WTC11 (cell line): ENCODE measurements at places on chromosomes 1 and 21. TPM values are rescaled to one million over a fixed set of nuclear protein-coding genes. Genes with fewer than 3 reads are reported as not detected.
A peak's percentile ranks its signal among the peaks of the same experiment; 100 is the strongest.

- no peak for DNase-seq
Observed at GRCh38 chr21:15552914-15553494, 176.8 kb upstream of the USP25 start.

- DNase-seq, result no peak
Observed at GRCh38 chr1:160328184-160328583, 14.9 kb downstream of the COPA start.

Gene WDR64
- total RNA-seq, result not detected in 3 replicates

Gene SRGAP2C
- 50.2 to 67.6 TPM (median 53.9 TPM) in 3 replicates for total RNA-seq

DNA sequence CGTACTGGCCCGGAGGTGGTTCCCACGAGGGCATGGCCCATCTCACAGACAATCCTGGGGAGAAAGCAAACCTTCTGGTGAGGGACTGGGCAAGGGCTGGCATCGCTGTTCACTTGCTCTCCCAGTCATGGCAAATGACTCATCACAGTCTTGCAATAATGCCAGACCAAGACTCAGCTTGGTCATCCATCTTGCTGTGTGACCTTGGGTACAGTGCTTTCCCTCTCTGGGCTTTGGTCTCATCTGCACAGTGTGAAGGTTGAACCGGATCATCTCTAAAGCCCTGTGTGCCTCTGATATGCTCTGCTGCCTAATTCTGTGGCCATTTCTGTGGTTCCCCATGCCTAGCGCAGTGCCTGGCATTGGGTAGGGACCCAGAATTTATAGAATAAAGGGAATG lies 143.6 kb upstream of the CD34 start:
- DNase-seq, result no peak

DNA sequence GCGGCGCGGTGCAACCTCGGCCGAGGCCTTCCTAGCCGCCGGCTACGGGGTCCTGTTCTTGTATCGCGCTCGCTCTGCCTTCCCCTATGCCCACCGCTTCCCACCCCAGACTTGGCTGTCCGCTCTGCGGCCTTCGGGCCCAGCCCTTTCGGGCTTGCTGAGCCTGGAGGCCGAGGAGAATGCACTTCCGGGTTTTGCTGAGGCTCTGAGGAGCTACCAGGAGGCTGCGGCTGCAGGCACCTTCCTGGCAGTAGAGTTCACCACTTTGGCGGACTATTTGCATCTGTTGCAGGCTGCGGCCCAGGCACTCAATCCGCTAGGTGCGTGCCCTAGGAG lies 379 bp downstream of the PPCS start:
- DNase-seq, result no peak

Gene ASTN1
- total RNA-seq, result 3.4 to 5.0 TPM (median 4.7 TPM) in 3 replicates

GRCh38 chr1:87829360-87829759 lies 500.7 kb downstream of the LMO4 start:
- no peak for DNase-seq

GRCh38 chr1:59598120-59598440 lies 216.7 kb upstream of the HOOK1 start:
- DNase-seq, result no peak

Gene PLD5
- total RNA-seq, result 3.4 to 6.4 TPM (median 4.7 TPM) in 3 replicates

DNA sequence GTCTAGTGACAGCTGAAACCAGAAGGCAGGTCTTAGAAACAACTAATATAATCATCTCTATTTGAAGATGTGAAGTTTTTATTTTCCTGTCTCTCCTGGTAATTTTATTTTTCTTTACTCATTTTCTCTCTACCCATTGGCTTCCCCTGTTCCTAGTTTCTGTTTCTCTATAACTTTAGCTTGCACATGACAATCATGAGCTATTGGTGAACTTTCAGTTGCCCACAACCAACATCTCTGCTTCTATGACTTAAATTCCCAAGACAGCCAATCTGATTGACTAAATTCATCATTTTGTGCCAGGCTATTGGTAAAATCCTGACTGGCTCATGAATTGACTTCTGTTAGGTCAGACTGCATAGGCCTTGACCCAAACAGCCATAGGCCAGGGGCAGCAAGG lies 13.7 kb upstream of the ACADM start:
- DNase-seq, result no peak

DNA sequence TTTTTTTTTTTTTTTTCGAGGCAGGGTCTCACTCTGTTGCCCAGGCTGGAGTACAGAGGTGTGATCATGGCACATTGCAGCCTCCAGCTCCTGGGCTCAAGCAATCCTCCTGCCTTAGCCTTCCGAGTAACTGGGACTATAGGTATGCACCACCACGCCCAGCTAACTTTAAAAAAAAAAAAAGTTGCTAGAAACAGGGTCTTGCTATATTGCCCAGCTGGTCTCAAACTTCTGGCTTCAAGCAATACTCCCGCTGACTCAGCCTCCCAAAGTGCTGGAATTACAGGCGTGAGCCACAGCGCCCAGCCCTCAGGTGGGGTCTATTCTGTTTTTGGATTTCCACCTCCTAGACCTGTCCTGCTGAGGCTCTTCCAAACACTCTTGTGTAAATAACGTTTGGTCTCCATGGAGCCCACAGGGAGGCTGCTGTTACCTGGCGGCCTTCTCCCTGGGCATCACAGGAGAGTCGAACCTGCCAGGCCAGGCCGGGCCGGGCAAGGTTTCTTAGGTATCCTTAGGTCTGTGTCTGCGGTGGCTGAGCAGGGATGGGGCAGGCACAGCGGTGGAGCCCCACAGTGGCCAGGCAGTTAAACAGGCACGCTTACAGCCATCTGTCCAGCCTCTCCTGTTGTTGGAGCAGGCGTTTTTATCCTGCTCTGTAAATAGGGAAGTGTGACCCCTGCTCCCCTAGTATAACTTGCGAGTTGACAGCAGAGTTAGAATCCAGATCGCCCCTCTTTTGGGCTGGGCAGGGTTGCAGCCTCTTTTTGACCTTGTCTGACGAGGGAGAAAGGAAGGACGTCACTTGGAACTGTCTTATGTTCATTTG lies 18.8 kb downstream of the PLEKHM2 start:
- peak; percentile 58 for DNase-seq

DNA sequence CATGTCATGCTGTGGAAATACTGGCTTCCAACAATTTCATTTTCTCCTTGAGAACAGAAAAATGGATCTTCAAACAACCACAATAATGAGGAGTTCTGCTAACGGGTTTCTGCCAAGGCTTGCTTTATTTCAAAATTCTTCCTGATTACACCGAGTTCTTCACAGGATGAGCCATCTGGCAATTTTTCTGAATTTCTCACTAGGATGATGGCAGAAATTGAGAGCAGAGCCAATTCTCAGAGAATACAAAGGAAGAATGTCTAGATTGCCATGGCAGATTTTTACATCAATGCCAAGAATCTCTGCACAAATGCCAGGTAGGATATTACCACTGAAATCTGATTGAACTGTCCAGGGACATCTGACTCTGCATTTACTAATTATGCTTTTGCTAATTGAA lies 619.0 kb upstream of the CHRM3 start:
- no peak for DNase-seq

Gene IL20
- not detected in 3 replicates for total RNA-seq

- DNase-seq, result no peak
Observed at GRCh38 chr1:56719171-56719570, 74.1 kb downstream of the PRKAA2 start.

GRCh38 chr1:110647254-110647891 lies 27.4 kb downstream of the KCNA3 start:
- no peak for DNase-seq

DNA sequence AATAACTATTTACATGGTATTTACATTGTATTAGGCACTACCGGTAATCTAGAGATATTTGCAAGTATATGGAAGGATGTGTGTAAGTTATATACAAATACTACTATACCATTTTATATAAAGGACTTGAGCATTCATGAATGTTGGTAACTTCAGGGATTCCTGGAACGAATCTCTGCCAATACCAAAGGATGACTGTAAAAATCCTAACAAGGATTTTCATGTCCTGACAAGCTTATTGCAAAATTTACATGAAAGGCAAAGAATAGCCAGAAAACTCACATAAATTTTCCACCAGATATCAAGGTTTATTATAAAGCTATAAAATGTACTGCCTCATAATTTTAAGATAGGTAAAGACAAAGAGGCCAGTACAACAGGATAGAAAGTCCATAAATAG lies 325.2 kb upstream of the NRIP1 start:
- no peak for DNase-seq

- DNase-seq, result no peak
Observed at GRCh38 chr1:166811691-166812090, 27.6 kb upstream of the POGK start.

- no peak for DNase-seq
Observed at GRCh38 chr1:84691122-84691783, 992 bp upstream of the SSX2IP start.

DNA sequence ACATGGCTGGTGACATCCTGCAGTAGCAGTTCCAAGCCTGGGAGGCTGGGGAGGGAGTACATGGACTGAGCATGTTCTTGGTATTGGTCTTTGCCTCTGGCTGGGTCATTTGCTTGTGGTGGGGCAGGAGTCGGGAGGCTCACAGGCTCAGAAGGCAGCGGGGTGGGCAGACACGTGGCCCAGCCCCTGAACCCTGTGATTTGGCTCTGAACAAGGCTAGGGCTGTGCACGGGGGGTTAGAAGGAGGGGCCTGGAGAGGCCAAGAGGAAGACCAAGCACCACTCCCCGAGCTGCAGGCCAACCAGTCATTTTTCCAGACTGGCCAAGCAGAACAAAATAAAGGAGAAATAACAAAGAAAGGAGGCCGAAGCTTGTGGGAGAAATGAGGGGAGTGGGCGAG lies 9.7 kb upstream of the PRELP start:
- DNase-seq, result no peak

Gene LCE2B
- total RNA-seq, result not detected in 3 replicates

Gene HPCAL4
- 0.50 to 0.80 TPM (median 0.60 TPM) in 3 replicates for total RNA-seq

- no peak for DNase-seq
Observed at GRCh38 chr1:87143413-87144135, 185.1 kb upstream of the LMO4 start.

Gene ERI3
- 74.7 to 76.1 TPM (median 75.2 TPM) in 3 replicates for total RNA-seq

GRCh38 chr1:34825455-34826091 lies 32.8 kb downstream of the GJA4 start:
- DNase-seq, result no peak

Gene SPRR1B
- total RNA-seq, result not detected in 3 replicates
